Activated CD4-positive, alpha-beta T cell treated with anti-CD3 and anti-CD28 coated beads for 24 hours (primary cell): ENCODE measurements at places on chromosomes 1 and 21.

DNA sequence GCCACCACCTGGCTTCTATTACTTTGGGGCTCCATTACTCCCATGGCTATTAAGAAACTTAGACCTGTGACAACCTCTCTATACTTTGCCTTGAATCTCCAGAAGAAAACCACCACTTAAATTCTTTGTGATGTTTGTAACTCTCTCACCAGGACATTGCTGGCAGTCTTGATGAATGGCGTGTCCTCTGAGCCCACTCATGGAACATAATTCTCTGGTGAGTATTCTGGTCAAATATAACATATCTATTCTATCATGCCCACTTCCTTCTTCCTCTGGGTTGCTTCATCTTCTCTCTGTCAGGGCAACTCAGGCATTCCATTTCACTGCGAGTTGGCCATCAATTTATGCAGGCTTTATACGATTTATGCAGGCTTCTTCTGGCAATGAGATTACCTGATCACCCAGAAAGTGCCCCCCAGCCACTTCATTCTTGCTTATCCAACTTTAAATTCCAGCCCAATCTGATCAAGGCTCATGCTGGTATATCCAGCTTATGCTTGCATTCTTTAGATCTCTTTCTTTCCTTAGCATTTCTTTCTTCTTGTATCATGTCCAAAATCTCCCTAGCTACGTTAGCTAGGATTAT lies 112.0 kb upstream of the CHRM3 start:
- DNase-seq: no peak

- DNase-seq: peak; percentile 17
Observed at GRCh38 chr1:183227422-183228346, 41.6 kb downstream of the LAMC2 start.

GRCh38 chr1:3590951-3591865 lies 20.1 kb downstream of the MEGF6 start:
- no peak for DNase-seq

GRCh38 chr1:56434025-56434424 lies 145.3 kb downstream of the PLPP3 start:
- no peak for DNase-seq

DNA sequence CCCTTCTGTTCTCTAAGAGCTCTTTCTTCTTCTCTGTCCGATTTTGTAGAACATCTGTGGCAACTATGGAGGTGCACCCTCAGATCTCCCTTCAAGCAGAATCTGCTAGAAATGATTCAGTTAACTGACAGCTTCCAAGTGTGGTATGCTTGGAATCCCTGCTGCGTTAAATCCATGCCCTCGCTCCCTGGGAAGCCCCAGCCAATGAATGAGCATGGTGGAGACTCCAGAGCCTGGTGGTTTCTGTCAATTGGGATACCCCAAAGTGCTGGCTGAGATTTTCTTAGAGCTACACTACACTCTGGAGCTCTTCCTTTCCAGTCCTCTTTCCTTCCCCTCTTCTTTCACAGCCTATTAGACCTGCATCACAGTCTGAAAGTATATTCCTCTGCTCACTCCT lies 116.3 kb upstream of the C1orf21 start:
- no peak for DNase-seq
